Natural killer cell treated with Interleukin-12 subunit alpha and Interleukin-12 subunit beta and Interleukin-15 and Interleukin-18, amount 100 ng/mL, for 72 hours (primary cell): ENCODE measurements at places on chromosomes 13 and 19.

- no peak for DNase-seq
Observed at GRCh38 chr19:32662186-32662585, 12.8 kb downstream of the ANKRD27 start.

GRCh38 chr13:41995946-41996345, 35.0 kb upstream of the VWA8 start:
- DNase-seq = no peak

DNA sequence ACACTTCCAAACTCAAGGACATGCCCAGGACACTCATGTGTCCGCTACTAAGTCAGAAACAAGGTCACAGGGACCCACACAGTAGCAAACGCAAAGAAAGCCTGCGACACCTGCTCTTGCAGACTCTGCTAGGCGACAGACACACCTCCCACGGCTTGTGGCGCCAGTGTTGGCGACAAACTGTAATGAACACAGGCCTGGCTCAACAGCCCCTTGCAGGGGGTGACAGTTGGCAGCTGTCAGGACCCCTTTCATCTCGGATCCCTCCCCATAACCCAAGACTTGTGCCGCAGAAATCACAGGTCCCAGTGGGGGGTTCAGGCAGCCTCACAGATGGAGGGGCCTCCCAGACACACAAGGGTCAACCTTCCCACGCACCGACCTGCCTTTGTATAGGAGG, 364 bp downstream of the CKM start:
- DNase-seq = no peak

DNA sequence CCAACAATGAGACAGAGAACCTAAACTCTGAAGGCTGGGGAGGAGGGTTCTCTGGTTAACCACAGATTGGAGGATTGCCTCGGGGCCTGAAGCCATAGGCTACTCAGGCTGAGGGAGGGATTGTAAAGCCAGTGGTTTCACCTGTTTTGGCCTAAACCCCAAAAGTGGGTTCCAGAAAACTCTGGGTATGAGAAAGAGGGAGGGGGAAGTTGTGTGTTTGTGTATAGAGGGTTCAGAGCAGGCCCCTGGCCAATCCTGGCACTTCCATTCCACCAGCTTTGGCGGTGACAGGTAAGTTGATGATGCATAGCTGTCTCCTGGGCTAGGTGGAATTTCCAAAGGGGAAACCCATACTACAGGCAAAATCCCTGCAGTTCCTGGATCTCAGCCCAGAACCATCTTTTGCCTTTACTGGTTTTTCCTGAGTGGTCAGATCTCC, 13.5 kb upstream of the CCDC97 start:
- no peak for DNase-seq

DNA sequence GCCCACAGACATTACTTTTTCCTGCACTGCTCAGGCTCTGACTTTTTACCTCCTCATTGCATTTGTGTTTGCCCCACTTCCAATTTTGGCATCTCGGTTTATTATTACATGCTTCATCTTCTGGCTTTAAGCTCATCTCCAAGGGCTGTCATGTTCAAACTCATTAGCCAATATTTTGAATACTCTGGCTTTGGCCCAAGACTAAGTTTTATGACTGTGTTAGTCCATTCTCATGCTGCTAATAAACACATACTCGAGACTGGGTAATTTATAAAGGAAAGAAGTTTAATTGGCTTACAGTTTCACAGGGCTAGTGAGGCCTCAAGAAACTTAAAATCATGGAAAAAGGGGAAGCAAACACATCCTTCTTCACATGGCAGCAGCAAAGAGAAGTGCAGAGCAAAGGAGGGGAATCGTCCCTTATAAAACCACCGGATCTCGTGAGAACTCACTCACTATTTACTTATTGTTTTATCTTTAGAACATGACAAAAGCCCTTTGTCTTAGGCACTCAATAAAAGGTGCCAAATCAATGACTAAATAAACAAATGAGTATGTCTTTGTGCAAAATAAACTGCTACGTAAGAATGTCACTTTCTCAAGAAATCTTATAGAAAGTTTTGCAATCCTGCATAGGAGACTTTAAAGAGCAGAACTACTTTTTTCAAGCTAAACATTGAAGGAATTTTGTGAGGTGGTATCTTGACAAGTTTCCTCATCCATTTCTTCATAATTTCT, 233.4 kb upstream of the SPRY2 start:
- DNase-seq = no peak

GRCh38 chr13:52359534-52359933, 46.4 kb downstream of the THSD1 start:
- no peak for DNase-seq

DNA sequence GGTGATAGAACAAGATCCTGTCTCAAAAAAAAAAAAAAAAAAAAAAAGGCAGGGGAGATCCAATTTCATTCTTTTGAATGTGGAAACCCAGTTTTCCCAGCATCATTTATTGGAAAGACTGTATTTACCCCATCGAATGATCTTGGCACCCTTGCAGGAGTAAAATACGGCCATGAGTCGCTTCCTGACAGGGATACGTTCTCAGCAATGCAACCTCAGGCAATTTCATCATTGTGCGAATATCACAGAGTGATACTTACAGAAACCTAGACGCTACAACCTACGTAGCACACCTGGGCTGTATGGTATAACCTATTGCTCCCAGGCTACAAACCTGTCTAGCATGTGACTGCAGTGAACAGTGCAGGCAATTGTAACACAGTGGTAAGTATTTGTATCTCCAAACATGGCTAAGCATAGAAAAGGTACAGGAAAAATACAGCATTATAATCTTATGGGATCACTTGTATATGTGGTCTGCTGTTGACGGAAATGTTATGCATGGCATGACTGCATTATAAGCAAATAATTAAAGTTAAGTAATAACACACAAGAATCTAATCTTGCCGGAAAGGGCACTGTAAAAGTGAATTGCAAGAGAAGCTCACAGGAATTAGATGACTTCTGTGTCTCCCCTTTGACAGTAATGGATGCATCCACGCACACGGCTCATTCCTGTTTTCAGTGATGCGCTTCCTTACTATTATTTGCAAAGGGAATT, 24.1 kb downstream of the RFX2 start:
- DNase-seq = no peak

DNA sequence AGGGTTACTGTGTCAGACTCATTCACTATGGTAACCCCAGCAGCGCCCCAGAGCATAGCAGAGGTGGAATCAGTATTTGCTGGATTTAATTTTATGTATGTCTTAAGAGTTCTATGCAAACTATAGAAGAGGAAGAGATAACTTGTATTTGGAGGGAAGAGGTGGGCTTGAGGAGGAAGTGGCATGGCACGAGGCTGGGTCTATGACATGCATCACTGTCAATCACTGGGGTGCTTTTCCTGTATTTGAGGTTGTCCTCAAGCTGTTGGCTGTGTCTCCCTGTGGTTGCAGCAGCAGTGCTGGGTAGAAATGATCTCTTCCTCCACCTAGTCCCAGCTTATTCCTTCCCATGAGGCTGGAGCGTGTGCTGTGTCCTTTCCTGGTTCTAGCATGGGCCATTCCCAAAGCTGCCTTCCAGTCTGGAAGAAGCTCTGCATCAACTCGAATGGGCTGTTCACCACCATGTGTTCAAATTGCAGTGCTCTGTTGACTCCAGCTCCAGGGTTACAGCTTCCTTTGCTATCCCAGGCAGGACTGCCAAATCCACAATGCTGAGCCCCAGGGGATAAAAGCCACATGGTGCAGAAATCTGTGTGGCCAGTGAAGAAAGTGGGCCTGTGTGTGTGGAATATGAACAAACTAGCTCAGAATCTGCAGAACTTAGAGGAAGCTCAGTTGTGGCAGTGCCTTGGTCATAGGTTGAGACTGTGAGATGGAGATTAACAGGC, 73.1 kb upstream of the MTIF3 start:
- DNase-seq = no peak

DNA sequence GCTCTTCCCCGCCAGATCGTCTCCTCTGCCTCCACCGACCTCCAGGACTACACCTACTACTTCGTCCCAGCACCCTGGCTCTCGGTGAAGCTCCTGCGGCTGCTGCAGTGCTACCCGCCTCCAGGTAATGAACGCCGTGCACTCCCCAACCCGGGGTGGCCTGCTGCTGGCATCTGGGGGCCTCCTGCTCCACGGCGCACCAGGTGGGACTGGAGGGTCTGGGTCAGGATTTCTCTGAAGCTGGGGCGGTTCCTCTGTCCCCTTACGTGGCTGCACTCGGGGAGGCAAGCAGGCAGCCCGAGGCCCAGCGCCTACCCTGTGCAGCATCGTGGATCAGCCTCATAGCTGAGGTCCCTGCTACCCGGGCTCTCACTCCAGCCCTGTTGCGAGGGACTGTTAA, 17.5 kb downstream of the FUZ start:
- DNase-seq = no peak

GRCh38 chr19:17339088-17339741, 1.9 kb downstream of the GTPBP3 start:
- DNase-seq = no peak

- DNase-seq = peak; percentile 48
Observed at GRCh38 chr19:58560007-58560887, 1.8 kb upstream of the UBE2M start.

GRCh38 chr13:37475966-37476365, 122.6 kb downstream of the POSTN start:
- DNase-seq = no peak

DNA sequence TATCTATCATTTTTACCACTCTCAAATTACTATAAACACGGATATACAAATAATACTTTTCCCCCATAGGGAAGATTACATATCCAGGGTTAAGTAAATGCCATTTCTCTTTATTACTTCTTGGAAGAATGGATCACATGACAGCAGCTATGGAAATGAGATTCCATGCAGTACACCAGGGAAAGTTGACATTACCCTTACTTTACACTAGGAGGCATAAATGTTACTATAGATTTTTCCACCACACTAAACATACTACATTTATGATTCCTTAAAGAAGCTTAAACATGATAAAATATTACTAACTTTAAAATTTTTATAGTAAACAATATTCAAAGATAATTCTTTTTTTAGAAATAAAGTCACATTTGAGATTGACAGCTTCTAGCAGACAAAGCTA, 611.4 kb downstream of the PCDH9 start:
- no peak for DNase-seq

- DNase-seq = no peak
Observed at GRCh38 chr19:994516-994915, 5.7 kb upstream of the GRIN3B start.

- DNase-seq = no peak
Observed at GRCh38 chr13:92513672-92514071, 712.9 kb upstream of the GPC6 start.

- no peak for DNase-seq
Observed at GRCh38 chr19:11813703-11814028, 407 bp upstream of the ZNF440 start.

GRCh38 chr19:48896191-48896720, 2.3 kb downstream of the TULP2 start:
- no peak for DNase-seq

- peak; percentile 93 for DNase-seq
Observed at GRCh38 chr19:510606-511100, 3.4 kb downstream of the TPGS1 start.

- DNase-seq = no peak
Observed at GRCh38 chr13:41682766-41683165, 225.4 kb downstream of the RGCC start.

- no peak for DNase-seq
Observed at GRCh38 chr19:1360126-1360817, 23.4 kb upstream of the NDUFS7 start.

DNA sequence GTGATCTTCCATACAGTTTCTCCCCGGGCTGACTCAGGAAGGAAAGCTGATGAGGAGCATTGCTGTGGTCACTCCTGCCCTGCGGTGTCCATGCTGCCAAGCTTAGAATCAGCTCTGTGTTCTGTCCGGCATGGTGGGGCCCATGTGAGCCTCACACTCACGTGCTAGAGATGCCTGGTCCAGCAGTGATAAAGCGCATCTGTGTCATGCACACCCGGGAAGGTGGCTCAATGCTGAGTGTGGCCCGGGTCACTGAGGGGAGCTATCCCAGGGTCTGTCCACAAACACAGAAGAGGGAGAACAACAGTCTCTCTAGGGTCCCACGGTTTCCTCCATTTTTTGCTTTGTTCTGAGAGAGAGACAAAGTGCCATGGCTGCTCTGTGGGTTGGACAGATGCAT, 3.5 kb upstream of the LILRB1 start:
- no peak for DNase-seq

DNA sequence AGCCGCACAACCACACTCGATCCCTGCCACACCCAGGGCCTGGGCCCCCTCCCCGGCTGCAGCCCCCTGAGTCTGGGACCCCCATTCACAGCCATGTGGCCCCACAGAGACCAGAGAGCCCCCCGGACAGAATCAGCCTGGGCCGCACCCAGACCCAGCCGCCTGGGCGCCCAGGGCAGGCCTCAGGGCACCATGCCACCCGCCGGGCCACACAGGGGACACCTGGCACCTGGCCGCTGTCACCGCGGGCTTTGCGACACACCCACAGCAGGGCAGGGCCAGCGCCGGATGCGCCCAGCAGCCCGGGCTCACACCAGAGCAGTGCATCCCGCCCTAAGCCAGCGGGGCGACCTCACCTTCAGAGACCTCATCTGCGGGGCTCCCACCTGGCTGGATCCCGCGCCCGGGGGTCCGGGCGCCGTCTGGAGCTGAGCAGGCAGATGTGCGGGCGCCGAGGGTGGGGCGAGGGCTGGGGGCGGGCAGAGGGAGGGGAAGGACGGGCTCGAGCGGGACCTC, 443 bp downstream of the TBXA2R start:
- no peak for DNase-seq
